Retina (tissue), 1 donor: ENCODE measurements at places on chromosomes 3 and 15.

DNA sequence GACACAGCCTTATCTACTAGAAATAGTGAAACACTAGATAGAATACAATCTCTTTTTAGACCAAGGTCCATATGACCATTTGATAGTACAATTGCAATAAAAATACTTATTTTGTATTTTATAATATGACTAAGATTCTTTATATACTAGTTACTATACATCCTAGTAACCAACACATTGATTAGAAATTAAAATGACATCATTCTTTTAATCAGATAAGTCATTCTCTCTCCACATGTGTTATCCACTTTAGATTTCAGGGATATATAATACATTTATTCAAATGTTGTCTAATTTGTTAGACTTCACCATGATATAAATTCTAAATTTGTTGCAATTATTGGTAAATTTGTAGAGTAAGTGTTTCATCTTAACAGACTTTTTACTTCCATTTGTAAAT, 276.2 kb upstream of the DPH6 start:
- no peak for DNase-seq

GRCh38 chr15:65869954-65870871, 922 bp downstream of the RAB11A start:
- DNase-seq, result no peak

DNA sequence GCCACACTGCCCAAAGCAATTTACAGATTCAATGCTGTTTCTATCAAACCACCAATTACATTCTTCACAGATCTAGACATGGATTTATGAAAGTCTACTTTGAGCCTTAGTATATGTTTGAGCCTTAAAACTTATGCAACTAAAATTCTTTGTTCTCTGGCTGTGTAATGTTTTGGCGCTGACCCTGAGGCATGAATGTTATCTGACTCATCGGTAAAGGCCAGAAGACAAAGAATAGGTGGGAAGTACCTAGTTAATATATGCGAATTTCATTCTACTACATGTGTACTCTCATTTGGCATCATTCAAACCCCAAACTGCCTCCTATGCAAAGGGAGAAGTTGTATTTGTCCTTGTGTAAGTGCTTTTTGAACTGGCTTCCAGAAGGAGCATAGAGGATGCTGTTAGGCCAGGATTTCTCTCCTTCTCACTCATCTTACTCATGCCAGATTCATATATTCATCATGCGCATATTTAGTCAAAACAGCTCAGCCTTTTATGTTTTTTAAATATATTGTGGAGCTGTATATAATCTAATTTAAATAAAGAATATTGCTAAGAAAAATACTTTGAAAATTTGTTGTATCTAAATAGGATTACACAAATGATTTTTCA, 204.2 kb downstream of the NFKBIZ start:
- DNase-seq, result no peak

DNA sequence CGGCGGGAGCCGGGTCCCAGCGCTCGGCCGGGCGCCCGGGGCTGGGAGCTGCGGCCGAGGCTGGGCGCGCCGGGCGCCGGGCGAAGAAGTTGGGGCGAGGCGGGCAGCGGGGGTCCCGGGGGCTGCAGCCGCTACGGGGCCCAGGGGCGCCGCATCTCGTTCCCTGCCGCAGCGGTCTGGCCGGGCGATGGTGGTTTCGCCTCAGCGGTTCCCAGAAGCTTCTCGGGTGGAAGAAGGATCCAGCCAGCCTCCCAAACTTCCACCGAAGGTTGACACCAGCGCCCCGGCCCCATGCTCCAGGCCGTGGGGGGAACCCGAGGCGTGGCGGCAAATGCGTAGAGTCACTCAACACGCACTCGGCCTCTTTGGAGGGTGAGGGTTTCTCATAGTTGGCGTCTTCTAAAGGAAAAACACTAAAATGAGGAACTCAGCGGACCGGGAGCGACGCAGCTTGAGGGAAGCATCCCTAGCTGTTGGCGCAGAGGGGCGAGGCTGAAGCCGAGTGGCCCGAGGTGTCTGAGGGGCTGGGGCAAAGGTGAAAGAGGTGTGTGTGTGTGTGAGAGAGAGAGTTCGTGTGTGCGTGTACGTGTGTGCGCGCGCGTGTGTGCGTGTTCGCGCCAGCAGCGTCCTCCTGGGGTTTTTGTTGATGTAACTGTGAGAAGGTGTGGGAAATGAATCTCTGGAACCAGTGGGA, 940 bp downstream of the BOC start:
- DNase-seq, result peak; percentile 82

DNA sequence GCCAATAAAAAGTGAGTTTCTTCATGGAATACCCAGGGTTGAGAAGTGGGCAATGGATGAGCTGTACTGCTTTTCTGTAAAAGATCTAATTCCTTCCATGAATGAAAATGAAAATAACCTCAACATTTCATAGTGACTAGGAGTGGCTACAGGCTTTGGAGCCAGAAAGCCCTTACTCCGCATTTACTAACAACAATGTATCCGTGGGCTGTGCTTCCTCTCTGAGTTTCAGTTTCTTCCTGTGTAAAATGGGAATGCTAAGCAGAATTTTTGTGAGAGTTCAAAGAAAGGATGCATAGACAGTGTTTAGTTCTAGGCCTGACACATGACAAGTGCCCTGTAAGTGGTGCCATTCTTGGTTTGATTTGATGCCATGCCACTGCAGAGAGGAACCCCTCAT, 47.5 kb upstream of the TM4SF1 start:
- DNase-seq, result no peak
